ENCODE measurements at places on chromosomes 5 and 9. TPM values are rescaled to one million over a fixed set of nuclear protein-coding genes. Genes with fewer than 3 reads are reported as not detected.

Gene TXNDC8
- total RNA-seq = not detected

Gene ADGRV1
- 0.15 TPM for total RNA-seq

Gene PCDHGA11
- 17.5 TPM for total RNA-seq

Gene TICAM2
- 1.8 TPM for total RNA-seq

Gene RASEF
- 0.48 TPM for total RNA-seq

Gene NR2F1
- total RNA-seq = 55.4 TPM

Gene FRRS1L
- 0.10 TPM for total RNA-seq

Gene LRRC19
- total RNA-seq = not detected

Gene RBM18
- 16.9 TPM for total RNA-seq

Gene ZFP37
- total RNA-seq = 0.64 TPM

Gene CNTFR
- not detected for total RNA-seq

Gene ADGRD2
- total RNA-seq = not detected

Gene FAM169A
- total RNA-seq = 1.3 TPM

Gene COL15A1
- 5.8 TPM for total RNA-seq

Gene IFNA10
- total RNA-seq = not detected

Gene STC2
- total RNA-seq = 38.4 TPM

Gene TAF11L10
- not detected for total RNA-seq

Gene CEL
- 0.99 TPM for total RNA-seq

Gene SPAG8
- 0.53 TPM for total RNA-seq

Data from glomerular endothelial cell (primary cell).